Mucosa of gallbladder (tissue), 1 donor: ENCODE measurements at places on chromosomes 5 and 9. TPM values are rescaled to one million over a fixed set of nuclear protein-coding genes. Genes with fewer than 3 reads are reported as not detected.

DNA sequence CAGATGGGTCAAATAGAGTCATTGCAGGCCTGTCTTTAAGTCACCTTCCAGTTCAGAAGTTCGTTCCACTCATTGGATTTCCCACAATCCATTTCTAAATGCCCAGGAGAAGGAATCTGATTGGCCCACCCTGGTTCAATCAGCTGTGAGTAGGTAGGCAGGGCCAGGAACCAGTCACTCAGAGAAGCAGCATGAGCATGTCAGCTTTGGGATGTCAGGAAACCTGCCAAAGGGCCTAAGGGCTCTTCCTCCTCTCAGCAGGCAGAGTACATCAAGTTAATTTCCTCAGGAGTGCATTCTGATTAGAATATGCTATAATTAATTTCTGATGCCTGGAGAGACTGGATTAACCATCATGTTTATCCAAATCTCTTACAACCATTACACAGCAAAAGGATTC lies 412.9 kb upstream of the CCNH start:
- DNase-seq: no peak

GRCh38 chr5:168747987-168748777 lies 169.0 kb upstream of the PANK3 start:
- DNase-seq: peak; percentile 30

DNA sequence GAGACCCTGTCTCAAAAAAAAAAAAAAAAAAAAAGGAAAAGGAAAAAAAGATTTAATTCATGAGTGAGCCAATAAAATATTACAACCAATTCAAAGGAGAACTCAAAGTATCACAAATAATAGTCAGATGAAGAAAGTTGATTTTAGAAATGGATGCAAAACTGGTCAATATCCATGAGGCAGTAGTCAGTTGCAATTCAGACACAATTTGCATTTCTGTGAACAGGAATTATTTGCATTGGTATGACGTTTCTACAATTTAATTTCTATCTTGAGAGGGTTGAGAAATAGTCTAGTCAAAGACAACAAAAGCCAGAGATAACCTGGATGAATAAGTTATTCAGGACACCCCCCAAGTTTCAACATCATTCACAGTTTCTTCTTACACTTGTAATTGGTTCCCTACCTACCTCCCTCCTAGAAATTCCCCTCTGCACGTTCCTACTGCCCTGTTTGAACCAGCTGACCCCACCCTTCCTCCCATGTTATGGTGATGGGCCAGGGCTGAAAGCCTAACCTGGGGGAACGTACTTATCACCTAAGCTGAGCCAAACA lies 28.6 kb upstream of the CDKN2AIPNL start:
- no peak for DNase-seq

DNA sequence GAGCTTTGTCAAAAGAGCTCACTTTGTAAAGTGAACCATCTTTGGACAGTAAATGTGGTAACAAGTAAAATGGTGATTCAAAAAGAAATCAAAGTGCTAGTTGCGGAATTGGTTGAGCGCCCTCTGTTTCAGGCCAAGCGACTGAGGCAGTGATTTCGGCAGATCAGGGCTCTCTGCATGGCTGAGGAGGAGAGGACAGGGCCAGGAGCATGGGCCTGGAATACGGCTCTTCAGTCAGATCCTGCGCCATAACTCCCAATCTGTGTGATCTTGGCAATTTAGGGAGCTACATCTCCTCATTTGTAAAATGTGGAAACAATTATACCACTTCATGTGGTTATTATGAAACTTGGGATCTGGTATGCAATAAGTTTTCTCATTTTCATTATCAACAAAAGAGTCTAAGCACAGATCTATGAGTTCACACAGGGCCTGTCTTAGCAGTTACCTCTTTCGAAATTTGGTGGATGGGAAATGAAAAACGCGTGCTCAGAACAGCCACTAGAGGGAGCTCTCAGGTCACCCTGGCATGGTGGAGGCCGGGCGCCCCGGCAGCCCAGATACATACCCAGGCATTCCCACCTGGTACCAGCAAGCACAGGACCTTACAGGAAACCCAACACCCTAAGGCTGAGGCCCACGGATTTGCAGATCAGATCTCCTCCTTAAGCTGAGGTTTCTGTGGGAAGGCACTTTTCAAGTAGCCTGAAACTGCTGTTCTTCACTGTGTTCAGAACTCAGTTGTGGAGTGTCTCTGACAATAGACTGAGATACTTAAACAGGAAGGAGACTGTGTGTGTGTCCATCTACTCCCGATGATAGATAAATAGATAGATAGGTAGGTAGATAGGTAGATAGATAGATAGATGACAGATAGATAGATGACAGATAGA lies 303.7 kb downstream of the RAB3C start:
- peak; percentile 42 for DNase-seq

C9orf153 gene
- 0.23 TPM for total RNA-seq

GRCh38 chr5:39100851-39101396 lies 26.7 kb upstream of the RICTOR start:
- DNase-seq: no peak

PIP5K1B gene
- total RNA-seq: 14.0 TPM

ST6GALNAC4 gene
- 42.1 TPM for total RNA-seq

DNA sequence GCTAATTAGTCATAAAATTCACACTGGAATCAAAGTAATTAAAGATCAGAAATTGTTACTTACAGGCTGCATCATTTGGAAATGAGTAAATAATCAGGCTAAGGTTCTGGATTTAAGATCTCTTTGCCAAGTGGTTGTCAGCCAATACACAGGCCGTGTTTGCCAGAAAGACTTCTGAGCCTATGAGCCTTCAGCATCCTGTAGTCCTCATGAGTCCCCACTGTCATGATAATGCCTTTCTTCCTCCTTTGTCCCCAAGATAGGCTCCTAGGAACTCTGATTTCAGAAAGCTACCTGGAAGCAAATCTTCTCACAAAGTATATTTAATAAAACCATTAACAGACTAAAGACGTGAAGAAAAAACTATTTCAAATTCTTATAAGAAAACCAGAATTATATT lies 810.5 kb downstream of the DNAH5 start:
- DNase-seq: no peak

GRCh38 chr9:93290495-93291434 lies 106.8 kb downstream of the WNK2 start:
- DNase-seq: no peak

GRCh38 chr5:76836181-76836580 lies 13.6 kb upstream of the S100Z start:
- no peak for DNase-seq

KCNV2 gene
- total RNA-seq: not detected

DNA sequence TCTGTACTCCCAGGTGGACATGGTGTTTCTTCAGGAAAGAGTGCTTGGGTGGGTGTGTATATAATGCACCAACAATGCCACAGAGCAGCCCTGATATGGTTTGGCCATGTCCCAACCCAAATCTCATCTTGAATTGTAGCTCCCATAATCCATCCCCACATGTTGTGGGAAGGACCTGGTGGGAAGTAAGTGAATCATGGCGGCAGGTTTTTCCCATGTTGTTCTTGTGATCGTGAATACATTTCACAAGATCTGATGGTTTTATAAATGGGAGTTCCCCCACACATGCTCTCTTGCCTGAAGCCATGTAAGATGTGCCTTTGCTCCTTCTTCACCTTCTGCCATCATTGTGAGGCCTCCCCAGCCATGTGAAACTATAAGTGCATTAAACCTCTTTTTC lies 158.5 kb downstream of the NR3C1 start:
- no peak for DNase-seq

DNA sequence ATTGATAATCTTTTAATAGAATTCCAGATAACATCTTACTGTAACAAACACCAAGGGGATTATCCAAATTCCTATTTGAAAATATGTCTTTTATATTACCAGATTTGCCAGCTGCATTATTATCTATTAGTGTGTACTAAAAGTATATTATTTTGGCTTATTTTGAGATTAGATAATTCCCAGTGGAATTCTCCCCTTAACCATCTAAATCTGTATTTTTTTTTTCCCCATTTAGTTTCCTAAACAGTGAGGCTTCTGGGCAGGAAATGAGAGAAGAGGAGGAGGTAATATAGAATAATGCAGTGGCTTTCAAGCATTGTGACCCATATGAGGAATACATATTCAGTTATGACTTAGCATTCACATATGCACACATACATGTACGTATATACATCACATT lies 53.5 kb upstream of the ABL1 start:
- no peak for DNase-seq

- no peak for DNase-seq
Measured at GRCh38 chr5:120735076-120735475, 271.0 kb downstream of the PRR16 start.

FCN2 gene
- 2.6 TPM for total RNA-seq

GRCh38 chr5:123387313-123387712 lies 35.9 kb downstream of the CEP120 start:
- DNase-seq: no peak

- no peak for DNase-seq
Measured at GRCh38 chr9:92324889-92325268, 271 bp downstream of the NOL8 start.

HTR4 gene
- total RNA-seq: 3.8 TPM

SPATA31A5 gene
- total RNA-seq: not detected

FST gene
- total RNA-seq: 3.8 TPM

- DNase-seq: no peak
Measured at GRCh38 chr9:114404531-114404930, 16.7 kb upstream of the AKNA start.

DNA sequence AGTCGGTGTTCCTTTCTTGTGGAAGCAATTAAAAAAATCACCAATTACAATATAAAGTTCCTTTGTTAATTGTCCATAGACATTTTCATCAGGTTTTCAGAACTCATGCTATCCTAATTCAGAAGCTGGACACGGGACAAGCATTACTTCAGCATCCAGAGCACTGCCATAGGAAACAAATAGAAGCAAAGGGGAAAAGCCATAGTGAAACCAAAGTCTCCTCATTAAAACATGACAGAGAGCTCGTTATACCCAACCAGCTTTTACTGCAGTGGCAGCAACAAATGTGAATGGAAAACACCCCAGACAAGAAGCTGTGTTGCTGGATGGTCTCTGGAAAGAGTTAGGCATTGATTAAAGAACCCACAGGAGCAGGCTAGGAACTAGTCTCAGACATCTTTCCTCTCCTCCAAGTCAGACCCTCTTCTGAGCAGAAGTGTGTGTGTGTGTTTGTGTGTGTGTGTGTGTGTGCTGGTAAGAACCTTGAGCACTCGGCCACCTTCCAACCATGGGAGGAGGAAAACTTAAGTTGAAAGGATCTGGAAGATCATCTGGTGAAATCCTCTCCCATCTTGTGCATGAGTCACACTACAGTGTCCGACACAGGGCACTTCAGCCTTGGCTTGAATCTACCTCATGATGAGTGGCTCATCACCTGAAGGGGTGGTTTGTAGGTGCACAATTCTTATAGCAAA lies 162.6 kb upstream of the ADAMTS16 start:
- no peak for DNase-seq

DNA sequence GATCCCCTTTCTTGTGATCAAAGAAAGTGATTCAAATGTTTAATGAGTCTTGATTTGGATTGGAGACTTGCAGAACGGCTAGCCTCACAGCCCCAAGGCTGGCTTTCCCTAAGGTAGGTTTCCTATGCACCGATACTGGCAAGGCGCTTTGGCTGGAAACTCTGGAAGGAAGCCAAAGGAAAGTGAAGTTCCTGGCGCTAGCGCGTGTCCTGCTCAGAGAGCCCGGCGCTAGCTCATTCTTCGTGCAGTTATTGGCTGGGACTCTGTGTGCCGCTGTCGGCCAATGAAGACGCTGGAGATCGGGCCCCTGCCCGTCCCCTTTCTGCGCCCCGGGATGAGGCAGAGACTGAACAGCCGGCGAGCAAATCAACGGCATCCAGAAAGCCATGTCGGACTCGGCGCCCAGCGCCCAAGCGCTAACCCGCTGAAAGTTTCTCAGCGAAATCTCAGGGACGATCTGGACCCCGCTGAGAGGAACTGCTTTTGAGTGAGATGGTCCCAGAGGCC lies at the start of gene PCDHGC3:
TSS of gene PCDHGC3 (plus strand) at position 342 of the 507 bp plus-strand sequence. CDS start at position 493, 151 bp downstream.
- DNase-seq: peak; percentile 93

GRCh38 chr5:18329328-18329727 lies 695.1 kb downstream of the TAF11L14 start:
- DNase-seq: no peak

WHRN gene
- 9.2 TPM for total RNA-seq

ANKRD18A gene
- total RNA-seq: 11.8 TPM

- DNase-seq: no peak
Measured at GRCh38 chr9:98584059-98584458, 124.7 kb downstream of the GABBR2 start.

DNA sequence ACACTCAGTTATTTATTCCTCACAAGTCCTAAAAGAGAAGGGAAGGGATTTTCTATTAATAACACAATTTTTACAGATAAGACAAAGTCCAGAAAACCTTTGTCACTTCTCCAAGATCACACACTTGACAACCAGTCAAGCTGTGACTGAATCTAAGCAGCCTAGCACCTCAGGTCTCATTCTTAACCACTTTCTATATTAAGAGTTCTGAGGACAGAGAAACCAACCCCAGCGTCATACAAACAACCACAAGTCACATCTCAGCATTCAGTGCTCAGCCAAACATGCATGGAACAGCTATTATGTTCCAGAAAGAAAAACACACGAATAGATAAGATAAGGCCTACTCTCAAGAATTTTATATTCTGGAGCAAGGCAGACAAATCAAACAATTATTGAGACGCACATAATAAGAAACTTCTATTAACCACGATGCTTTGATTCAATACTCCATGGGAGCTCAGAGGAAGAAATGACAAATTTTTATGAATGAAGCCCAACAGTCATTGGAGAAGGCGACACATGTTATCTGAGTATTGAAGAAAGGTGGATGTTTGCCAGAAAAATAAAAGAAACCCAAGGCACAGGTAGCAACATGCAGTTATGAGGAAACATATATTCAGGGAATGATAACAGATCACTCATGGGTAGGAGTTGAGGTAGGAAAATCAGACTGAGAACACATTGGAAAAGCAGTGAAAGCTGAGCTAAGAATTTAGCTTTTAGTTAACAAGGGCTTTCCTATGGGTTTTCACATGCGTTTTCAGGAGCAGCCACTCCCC lies 113.1 kb downstream of the HTR4 start:
- no peak for DNase-seq

GRCh38 chr5:151534350-151534749 lies 56.8 kb downstream of the FAT2 start:
- DNase-seq: no peak

TXNDC8 gene
- not detected for total RNA-seq

- DNase-seq: no peak
Measured at GRCh38 chr5:83777856-83778255, 57.2 kb upstream of the HAPLN1 start.

- DNase-seq: no peak
Measured at GRCh38 chr5:100909034-100909433, 6.0 kb upstream of the ST8SIA4 start.

- no peak for DNase-seq
Measured at GRCh38 chr5:161372682-161373344, 173.7 kb downstream of the GABRB2 start.

- no peak for DNase-seq
Measured at GRCh38 chr5:58545912-58546311, 37.0 kb upstream of the RAB3C start.
